ENCODE measurements at places on chromosomes 13 and 19. TPM values are rescaled to one million over a fixed set of nuclear protein-coding genes. Genes with fewer than 3 reads are reported as not detected.

The C2CD4C gene
- total RNA-seq: 0.36 TPM

The CCNA1 gene
- total RNA-seq: not detected

The CEACAM7 gene
- total RNA-seq: not detected

The APOE gene
- 707 TPM for total RNA-seq

The CDX2 gene
- not detected for total RNA-seq

The IGFL1 gene
- not detected for total RNA-seq

The AMH gene
- total RNA-seq: 0.85 TPM

The PRR20B gene
- total RNA-seq: not detected

GRCh38 chr19:55600662-55601028 is 557 bp downstream of the ZNF524 start:
- DNase-seq: no peak

DNA sequence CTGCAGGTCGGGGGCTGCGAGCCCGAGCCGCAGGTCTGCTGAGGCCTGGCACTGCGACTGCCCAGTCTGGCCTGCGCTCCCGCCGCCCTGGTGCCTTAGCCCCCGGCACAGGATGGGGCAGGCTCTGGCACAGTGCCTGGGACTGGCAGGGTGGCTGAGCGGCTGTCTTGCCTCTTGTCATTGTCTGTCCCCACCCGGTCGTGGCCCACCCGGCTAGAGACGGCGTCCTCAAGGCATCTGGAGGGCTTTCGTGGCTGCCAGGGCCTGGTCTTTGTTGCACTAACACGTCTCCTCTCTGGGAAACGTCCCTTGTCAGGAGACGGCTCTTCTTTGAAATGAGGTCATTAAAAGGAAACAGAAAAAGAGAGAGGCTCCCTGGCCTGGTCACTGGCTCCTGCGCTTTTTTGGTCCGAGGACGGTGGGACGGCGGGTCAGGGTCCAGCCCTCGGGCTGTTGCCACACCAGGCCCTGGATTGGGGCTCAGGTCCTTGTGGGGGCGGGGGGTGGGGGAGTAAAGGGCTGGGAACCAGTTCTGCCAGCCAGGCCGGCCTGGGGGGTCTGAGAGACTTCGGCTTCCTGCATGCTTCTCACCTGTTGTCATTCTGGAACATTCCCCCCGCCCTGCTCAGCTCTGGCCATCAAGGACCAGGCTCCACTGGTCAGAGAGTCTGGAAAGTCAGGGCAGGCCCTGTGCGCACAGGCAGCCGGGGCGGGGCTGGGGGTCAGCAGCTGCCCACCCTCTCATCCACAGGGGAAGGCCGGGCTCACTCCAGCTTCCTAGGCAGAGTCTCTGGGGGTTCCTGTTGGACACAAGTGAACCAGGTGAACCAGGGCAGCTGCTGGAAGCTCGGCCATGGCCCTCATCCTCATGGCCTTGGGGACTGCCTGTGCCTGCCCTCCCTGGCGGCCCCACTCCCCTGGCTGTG is 6.2 kb upstream of the ZNF554 start:
- no peak for DNase-seq

- no peak for DNase-seq
Measured at GRCh38 chr13:72127031-72127430, 260.0 kb upstream of the DACH1 start.

DNA sequence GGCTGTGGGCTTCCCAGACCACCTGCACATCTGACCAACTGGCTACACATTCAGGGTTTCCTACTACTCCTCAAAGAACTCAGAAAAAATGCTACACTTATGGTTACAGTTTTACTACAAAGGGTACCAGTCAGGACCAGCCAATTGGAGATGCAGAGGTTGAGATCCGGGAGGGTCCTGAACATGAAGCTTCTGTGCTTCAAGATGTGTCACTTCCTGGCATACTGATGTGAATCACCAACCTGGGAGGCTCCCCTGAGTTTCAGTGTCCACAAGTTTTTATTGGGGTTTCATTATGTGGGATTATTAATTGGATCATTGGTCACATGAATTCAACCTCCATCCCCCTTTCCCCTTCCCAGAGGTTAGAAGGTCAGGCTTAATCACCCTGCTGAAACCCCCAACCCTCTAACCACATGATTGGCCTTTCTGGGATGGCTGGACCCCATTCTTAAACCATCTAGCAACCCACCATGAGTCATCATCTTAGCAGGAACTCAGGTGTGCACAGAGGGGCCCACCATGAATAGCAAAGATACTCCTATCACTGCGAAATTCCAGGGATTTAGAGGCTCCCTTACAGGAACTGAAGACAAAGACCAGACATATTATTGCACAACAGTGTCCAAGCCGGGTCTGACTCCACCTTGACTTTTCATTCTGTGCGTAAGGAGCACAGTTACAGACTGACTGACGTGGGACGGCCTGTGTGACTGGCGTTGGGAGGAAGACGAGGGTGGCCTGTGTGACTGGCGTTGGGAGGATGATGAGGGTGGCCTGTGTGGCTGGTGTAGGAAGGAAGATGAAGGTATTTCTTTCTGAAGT is 90.7 kb downstream of the ATP8A2 start:
- no peak for DNase-seq

- DNase-seq: no peak
Measured at GRCh38 chr13:108158746-108159145, 56.6 kb downstream of the LIG4 start.

DNA sequence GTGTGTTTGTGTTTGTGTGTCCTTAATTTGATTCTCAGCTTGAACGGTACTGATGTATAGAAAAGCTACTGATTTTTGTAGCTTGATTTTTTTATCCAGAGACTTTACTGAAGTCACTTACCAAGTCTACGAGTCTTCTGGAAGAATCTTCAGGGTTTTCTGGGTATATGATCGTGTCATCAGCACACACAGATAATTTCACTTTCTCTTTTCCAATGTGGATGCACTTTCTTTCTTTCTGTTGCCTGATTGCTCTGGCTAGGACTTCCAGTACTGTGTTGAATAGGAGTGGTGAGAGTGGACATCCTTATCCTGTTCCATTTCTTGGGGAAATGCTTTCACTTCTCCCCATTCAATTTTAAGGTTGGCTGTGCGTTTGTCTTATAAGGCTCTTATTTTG is 7.9 kb upstream of the LILRB1 start:
- no peak for DNase-seq

DNA sequence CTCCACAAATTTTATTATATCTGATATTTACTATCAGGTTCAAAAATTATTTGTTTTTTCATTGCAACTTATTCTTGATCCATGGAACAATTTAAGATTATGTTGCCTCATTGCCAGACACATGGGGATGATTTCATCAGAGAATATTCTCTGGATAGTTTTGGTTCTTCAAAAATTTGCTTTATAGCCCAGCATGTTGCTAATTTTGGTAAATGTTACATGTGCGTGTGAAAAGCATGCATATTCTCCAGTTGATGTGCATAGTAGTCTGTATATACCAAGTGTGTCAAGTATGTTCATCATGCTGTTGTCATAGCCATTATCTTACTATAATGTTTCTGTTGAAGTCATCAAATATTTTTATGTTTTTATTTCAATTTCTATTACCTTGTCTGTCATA is 122.3 kb downstream of the RFC3 start:
- no peak for DNase-seq

- DNase-seq: no peak
Measured at GRCh38 chr13:99800951-99801350, 170.6 kb downstream of the ZIC5 start.

DNA sequence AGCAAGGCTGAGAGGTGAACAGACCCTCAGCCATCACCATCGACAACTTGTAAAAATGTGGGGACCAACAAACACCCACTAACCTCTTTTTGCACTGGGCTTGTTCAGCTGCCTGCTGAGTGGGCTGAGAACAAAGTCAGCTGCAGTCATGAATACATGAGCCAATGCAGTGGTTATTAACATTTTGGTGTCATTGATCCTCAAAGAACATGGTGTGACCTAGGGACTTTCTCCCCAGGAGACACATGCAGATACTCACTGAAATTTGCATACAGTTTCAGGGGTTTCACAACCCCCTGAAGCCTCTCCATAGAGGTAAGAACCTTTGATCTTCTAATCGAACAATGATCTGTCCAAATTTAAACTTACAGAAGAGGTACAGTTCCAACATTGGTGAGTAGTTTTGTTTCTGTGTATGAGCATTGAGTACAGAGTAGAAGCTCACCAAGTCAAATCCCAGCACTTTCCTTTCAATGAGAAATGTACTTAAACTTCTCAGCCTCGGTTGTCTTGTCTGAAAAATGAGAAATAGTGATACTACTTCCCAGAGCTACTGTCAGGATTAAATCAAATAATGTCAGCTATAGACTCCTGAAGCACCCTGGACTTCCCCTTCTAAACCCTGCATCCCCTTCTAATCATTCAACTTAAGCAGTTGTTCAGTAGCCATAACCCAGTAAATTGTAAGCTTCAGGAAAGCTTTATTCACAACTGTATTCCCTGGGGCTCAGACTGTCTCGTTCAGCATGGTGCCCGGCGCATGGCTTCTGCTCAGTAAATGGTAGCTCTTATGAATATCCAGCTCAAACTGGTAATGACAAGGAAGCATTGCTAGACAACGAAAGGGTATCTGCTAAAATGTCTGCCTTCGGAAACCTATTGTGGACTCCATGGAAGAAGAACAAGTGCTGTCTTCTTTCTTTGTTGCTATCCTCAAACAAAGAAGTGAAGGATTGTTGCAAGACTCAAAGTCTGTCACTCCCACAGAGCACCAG is 148.7 kb downstream of the FOXO1 start:
- no peak for DNase-seq

DNA sequence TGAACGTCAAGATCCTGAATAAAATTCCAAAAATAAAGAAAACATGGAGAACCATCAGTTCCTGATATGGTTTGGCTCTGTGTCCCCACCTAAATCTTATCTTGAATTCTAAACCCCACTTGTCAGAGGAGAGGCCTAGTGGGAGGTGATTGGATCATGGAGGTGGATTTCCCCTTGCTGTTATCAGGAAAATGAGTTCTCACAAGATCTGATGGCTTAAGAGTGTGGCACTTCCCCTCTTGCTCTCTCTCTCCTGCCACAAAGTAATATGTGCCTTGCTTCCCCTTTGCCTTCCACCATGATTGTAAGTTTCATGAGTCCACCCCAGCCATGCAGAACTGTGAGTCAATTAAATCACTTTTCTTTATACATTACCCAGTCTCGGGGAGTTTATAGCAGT is 827.4 kb downstream of the GPC5 start:
- DNase-seq: no peak

- no peak for DNase-seq
Measured at GRCh38 chr13:40629678-40630384, 36.6 kb downstream of the FOXO1 start.

DNA sequence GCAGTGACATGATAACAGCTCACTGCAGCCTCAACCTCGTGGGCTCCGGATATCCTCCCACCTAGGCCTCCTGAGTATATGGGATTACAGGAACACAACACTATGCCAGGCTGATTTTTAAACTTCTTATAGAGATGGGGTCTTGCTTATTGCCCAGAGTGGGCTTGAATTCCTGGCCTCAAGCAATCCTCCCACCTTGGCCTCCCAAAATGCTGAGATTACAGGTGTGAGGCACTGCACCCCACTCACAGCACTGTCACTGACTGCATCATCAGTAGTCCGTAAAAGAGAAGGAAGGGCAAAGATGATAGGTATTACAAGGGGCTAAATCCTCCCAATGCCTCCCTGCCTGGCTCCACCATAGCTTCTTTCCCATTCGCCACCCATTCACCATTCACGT is 4.1 kb downstream of the RHPN2 start:
- DNase-seq: no peak

DNA sequence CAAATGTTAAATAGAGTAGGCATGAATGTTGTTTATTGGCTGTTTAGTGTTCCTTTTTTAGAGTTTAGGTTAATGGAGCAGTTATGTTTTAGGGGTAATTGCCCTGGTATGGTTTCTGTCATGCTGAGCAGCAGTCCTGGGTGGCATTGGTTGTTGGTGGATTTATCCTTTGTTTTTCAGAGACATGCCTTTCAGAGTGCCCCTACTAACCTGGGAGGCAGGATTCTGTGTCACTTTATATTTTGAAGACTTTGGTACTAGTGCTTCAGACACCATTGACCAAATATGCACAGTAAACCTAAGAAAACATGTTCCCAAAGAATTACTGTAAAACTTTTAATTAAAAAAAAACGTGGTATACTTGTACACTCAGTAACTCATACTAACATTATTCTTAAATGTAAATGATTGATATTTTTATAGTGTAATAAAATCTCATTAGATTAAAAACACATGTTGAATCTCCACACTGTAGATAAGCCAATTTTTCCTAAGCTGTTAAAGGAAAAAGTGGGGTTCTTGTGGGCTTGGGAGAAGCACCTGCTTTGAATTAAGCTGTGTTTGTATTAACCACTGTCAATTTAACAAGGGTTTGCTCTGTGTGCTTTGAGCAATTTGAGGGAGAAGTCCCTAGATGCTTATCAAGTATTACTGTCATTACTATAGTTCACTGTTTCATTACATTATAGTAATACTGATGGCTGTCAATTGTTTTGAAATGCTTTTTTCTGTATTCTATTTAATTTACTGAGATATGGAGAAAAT is 133.2 kb downstream of the LMO7 start:
- DNase-seq: no peak

DNA sequence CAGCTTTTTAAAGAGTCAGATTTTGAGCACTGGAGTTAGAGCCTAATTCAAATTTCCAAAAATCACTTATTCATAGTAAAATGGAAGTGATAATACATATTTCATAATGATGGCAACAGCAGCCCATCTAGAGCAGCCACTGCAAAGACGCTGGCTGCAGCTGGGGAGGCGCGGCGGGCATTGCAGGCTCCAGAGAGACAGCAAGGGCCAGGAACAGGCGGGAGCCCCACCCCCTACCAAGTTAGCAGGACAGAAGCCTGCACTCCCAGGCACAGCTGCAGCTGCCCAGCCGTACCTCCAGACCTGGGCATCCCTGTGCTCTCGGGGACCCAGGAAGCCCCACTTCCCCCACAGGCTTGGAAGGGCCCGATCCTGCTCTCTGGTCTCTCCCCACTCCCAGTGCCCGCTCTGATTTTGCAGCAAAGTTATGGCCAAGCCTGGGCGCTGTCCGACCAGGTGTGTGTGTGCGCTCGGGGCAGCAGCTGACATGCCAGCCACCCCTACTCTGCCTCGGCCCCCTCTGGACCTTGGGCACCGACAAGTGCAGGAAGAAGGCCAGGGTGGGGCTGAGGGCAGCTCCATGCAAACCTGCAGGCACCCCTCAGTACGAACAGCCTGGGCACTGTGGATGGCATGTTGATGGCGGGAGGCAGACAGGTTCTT is 84.8 kb downstream of the SERP2 start:
- DNase-seq: peak; percentile 69

DNA sequence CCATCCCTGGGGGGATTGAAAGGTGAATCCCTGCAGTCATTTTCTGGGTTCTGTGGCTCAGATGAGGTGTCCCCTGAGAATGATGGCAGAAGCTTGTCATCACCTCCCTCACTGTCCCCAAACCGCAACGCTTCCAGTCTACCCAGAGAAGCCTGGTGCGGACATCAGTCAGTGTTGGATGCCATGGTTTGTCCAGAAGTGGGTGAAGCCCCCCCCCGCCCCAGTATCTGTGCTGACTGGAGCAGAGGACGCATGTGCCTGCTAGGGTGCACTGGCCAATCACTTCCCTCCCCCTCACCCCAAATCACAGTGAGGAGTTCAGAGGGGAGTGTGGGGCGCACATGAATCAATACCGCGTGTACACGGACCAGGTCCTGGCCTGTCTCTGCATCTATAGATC is 150.5 kb downstream of the TEX29 start:
- DNase-seq: no peak

All from spleen (tissue), 13 donors.